ENCODE measurements at places on chromosomes 7 and 10.

DNA sequence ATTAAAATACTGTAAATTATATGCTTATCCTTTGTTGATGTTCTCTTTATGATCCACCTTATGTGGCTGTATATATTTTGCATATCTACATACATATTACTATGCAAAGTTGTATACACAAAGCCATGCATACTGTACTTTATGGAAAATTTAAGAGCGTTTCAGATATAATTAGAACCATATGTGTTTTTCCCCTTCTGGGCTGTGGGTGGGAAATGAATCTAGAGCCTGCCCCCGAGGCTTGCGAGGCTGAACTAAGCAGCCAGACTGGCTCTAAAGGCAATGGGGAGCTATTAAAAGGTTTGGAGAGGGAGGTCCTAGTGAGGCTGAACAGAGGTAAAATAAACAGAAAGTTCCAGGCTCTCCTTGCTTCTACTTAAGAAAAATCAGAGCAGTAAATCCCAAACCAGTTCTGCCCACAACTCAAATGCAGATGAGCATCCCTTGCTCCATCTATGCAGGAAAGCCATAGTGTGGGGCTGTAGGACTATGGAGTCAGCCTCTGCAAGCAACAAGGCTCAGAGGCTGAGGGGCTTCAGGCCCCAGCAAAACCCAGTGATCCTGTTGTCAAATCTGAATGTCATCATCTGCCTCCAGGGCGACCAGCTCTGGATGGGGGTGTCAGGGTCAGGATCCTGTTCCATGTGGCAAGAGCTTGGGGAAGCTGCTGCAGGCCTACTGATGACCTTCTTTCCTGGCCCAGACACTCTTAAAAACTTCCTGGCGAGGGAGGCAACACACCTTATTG is 14.1 kb upstream of the DDIT4 start:
- DNase-seq: peak; percentile 86

DNA sequence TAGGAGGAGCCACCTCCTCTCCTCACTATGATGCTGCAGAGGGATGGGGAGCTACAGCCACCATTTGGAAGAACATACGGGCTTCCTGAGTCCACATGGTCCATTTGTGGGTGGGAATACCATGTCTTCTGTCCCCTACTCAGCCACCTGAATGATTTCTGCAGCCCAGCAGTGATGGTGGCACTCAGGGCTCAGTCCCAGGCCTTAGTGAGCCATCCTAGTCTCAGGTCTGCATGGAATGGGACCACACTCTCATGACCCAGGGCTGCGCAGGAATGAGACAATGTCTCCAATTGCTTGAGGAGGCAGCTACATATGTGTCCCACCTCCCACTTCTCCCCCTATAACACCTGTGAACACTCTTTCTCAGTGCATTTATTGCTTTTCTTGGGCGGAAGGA is 4.8 kb downstream of the SFTPA1 start:
- no peak for DNase-seq

GRCh38 chr7:101854084-101854865 is 36.8 kb downstream of the CUX1 start:
- no peak for DNase-seq

DNA sequence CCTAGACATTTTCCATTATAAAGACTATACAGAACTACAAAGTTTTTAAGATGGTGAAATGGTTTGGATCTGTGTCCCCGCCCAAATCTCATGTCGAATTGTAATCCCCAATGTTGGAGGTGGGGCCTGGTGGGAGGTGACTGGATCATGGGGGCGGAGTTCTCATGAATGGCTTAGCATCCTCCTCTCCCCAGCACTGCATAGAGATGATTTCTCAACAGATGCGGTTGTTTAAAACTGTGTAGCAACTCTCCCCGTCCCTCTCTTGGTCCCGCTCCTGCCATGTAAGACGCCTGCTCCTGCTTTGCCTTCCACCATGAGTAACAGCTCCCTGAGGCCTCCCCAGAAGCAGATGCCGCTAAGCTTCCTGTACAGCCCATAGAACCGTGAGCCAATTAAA is 1.6 kb downstream of the FAM133B start:
- DNase-seq: peak; percentile 16

All from choroid plexus epithelial cell (primary cell).